ENCODE measurements at places on chromosomes 13 and 19. TPM values are rescaled to one million over a fixed set of nuclear protein-coding genes. Genes with fewer than 3 reads are reported as not detected.

The MAN2B1 gene
- total RNA-seq, result 21.6 TPM

The TDRD12 gene
- total RNA-seq, result 0.11 TPM

The LGALS7 gene
- not detected for total RNA-seq

The KLF1 gene
- not detected for total RNA-seq

The LHFPL6 gene
- total RNA-seq, result 54.1 TPM

The PNMA8A gene
- total RNA-seq, result 13.0 TPM

The C1QTNF9 gene
- total RNA-seq, result not detected

The ZNF541 gene
- 0.12 TPM for total RNA-seq

The FBXL12 gene
- 18.8 TPM for total RNA-seq

The ZNF345 gene
- 2.4 TPM for total RNA-seq

The CGB2 gene
- not detected for total RNA-seq

The AXL gene
- total RNA-seq, result 278 TPM

The ZNF790 gene
- 5.0 TPM for total RNA-seq

The BCAM gene
- total RNA-seq, result 14.1 TPM

The TMEM145 gene
- total RNA-seq, result 0.77 TPM

The ZNF578 gene
- total RNA-seq, result 3.5 TPM

The SCEL gene
- total RNA-seq, result not detected

The LIG4 gene
- total RNA-seq, result 11.9 TPM

The MIR17HG gene
- 12.3 TPM for total RNA-seq

The WTIP gene
- 33.5 TPM for total RNA-seq

All from uterine smooth muscle cell (primary cell).